ENCODE measurements at places on chromosomes 16 and 17.

- DNase-seq = no peak
These were observed 19.7 kb downstream of the G6PC1 start for GRCh38 chr17:42920106-42920900.

GRCh38 chr17:38676706-38677504, 2.1 kb upstream of the EPOP start:
- no peak for DNase-seq

DNA sequence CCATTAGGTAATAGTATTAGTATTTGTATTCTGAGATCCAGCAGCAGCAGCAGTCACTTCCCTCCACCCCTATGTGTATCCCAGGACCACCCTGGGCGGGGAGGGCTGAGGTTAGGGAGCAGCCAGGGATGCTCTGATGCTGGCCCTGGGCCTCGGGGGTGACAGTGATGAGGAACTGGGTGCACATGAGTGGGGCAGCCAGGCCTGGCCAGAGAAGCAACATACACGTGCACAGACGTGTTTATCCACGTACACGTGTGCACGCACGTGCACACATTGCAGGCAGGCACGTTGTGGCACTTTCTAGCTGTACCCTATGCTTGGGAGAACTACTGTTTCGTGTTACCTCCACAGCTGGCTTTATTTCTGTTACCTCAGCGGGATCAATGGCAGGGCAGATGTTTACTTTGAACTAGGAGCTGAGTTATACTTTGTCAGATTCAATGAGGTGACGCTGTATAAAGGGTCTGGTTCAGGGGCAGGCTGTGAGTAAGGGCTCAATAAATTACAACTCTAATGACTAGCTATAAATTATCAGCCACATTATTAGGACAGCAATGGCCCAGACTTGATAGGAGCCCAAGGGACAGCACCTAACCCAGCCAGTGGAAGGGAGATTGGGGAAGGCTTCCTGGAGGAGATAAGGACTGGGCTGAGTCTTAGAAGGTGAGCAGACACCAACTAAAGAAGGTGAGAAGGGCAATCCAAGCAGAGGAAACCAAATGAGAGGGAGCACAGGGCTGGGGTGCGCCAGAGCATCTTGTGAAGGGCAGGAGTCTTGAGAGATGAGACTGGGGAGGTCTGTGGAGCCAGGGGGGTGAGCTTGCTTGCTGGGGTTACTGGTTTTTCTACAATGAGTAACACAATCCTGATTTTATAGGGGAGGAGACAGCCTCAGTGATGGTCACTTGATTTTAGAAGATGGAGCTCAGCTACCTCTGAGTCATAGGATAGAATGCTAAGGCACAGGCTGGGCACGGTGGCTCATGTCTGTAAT, 22.4 kb upstream of the CA4 start:
- no peak for DNase-seq

GRCh38 chr17:12342161-12342560, 321.5 kb downstream of the MAP2K4 start:
- no peak for DNase-seq

DNA sequence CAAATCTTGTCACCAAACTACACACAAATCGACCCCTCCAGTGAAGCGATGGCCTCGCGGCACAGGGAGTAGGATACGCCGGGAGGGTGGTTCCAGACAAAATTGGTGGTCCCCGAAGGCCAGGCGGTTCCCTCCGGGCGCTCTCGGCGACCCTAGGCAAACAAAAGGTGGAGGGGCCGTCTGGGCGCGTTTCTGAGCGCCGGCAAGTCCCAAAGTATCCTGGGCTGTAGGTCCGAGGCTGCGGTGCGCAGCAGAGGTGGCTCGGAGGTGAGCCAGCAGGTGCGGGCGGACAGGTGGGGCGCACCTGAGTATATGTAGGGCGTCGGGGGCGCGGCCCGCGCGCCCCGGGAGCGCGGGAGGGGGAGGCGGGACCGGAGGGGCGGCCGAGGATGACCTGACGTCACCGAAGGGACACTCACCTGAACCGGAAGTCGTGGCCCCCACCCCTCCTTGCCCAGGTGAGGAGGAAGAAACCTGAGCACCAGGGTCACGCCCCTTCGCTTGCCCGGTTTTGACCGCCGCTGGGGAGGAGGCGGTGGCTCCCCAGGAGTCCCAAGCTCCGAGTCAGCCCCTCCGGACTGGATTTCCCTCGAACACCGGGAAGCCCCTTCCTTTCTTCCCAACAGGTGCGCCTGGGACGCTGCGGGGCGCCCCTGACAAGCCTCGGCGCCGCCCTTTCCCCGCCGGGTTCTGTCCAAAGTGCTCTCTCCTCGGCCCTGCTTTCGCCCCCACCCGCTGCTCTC, at the start of gene CLDN7:
CLDN7 (minus strand) TSS at position 287 of the 743 bp plus-strand sequence. CDS start 435 bp downstream, outside the sequence.
- DNase-seq = no peak

DNA sequence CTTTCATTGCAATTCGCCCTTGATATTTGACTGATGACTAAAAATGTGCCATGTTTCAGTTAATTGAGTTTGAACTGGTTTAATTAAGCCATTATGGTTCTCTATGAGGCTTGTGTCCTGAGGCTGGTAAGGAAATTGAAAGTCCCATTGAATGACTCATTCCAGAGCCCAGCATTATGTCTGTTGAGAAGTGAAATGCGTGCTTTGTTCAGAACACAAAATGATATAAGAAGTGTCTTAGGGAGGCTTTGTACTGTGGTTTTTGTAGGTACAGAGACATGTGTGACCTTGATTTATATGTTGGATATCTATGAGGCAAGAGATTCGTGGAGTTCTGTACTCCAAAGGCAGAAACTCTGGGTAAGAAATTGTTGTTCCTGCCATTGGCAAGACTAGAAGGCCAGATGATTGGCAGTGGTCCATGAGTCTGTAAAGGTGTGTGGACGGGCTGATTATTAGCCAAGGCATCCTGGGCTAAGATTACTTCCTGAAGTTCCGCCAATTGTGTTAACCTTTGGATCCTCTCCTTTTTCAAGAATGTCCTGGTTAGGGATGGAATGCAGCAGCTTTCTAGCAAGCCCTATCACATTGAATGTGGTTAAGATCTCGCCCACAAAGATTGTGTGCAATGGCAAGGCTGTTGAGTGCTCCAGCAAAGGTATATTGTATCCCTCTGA, 103.7 kb downstream of the NPIPB5 start:
- no peak for DNase-seq

DNA sequence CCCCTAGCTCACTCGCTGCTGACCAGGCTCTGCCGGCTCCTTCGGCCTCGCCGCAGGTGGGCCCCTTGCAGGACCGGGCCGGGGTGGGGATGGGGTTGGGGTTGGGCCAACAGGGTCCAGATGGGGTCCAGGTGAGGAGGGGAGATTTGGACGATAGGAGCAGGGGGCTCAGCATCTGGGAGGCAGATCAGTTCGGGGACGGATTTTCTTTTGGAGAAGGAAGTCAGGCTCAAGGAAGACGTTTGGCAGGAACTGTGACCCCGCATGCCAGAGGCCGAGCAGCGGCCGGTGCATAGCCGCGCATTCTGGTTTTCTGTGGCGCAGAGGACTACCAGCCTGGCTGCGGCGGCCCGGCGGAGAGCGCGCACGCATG, 845 bp upstream of the ALDOA start:
- DNase-seq = no peak

- DNase-seq = no peak
These were observed 1.8 kb upstream of the UBTF start for GRCh38 chr17:44221084-44221861.

DNA sequence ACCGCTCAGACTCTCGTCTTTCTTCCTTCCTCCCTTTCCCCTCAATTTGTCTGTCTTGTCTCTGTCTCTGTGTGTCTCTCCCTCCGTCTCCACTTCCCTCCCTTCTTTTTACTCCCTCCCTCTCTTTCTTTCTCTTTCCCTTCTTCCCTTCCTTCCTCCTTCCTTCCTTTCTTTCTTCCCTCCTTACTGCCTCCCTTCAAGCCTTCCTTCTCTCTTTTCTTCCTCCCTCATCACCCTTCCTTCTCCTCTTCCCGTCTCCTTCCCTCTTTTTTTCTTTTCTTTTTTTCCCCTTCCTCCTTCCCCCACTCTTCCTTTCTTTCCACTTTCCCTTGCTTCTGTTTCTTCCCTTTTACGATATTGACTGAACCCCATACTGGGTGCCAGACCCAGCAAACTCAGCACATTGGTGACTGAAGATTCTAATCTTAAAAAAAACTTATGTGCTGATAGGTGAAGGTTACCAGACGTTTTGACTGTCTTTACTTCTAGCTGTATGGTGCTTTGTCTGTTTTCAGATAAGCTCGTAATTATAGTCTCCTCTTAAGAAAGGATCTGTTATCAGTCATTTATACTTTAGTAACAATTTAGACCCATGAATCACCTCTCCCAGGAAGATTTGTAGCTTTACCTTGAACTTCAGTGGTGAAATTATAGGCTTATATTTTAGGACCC, 481 bp upstream of the BRD7 start:
- DNase-seq = no peak

GRCh38 chr17:16442141-16442540, 26.8 kb downstream of the TRPV2 start:
- DNase-seq = no peak

GRCh38 chr16:75169899-75170405, 21.6 kb downstream of the ZFP1 start:
- DNase-seq = no peak

GRCh38 chr16:76947749-76948148, 243.2 kb upstream of the MON1B start:
- DNase-seq = no peak

GRCh38 chr17:52751051-52751450, 592.5 kb upstream of the CA10 start:
- DNase-seq = no peak

- no peak for DNase-seq
These were observed 11.3 kb upstream of the CYTH1 start for GRCh38 chr17:78793415-78793814.

GRCh38 chr17:66661411-66662256, 173.3 kb upstream of the CACNG5 start:
- no peak for DNase-seq

DNA sequence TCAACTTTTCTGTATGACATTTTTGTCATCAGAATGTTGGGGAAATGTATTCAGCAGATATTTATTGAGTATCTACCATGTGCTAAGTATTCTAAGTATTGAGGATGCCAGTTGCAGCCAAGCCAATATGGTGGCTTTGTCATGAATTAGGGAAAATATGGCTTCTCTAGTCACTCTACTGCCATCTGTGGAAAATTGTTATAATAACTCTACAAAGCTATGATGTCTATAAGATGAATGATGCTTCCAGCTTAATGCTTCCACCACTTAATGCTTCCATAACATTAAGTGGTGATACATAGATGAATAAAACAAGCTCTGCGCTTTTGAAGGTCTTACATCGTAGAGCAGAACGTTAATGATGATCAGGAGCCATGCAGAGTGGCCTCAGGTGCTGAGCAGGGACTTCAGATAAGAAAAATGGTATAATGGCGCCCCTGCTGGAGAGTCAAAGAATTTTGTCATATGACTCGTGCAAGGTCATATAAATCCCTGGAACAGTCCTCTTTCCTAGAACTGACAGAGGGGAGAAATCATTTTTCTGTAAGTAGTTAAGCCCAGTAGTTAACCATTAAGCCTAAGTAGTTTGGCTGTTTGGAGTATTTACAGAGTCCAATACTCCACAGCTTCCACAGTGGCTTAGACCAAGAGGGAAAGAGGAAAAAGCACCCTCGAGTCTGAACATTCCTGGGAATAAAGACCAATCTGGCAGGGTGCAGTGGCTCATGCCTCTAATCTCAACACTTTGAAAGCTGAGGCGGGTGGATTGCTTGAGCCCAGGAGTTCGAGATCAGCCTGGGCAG, 2.7 kb upstream of the TMIGD1 start:
- DNase-seq = no peak

DNA sequence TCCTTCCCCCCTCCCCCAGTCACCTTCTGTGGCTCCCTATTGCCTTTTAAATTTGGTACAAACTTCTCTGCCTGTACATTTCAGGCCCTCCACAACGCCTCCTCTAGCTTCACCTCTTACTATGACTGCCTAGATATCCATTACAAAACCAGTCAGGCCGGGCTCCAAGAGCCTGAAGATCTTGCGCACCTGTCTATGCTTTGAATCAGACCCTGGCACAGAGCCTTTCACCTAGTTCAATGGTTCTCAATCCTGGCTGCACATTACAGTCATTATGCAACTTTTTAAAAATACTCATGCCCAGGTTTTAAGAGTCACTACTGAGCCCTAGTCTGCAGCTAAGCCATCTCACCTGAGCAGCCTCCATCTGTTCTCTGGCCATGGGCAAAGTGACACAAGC, 1.6 kb upstream of the GAS7 start:
- no peak for DNase-seq

GRCh38 chr16:85151603-85152413, 39.5 kb upstream of the CIBAR2 start:
- DNase-seq = no peak

DNA sequence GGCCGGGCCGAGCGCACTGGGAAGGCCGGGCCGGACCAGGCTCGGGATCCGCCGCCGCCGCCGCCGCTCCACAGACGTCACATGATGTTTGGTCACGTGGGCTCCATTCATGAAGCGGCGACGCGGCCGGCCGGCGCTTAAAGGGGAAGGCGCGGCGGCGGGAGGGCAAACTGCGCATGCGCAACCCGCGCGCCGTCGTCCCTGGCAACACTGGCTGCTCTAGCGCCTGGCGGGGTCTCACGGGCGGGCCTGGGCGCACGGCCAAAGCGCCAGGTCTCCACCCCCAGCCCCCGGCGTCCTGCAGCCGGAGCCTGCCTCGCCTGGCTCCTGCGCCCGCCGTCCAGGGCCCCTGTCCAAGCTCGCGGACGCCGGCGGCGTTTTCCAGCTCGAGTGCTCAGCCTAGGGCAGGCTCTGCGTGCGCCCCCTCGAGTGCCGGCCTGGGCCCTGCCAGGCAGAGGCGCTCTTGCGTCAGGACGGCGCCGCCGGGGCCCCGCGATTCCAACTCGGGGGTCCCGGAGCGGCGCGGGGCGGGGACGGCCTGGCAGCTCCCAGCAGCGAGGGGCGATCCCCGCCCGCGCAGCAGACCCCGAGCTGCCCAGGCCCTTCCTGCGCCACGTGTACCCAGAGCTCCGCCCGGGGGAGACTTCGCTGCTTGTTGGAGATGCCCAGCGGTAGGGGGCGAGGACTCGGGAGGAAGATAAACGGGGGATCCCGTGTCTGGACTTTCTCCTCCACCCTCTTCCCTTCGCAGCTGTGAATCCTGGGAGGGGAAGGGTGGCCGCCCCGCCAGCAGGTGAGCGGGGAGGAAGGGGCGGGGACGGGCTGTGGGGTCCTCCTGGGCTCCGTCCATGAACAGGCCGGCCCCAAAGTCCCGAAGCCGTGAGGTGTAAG, at the start of gene MAFG:
MAFG (minus strand) TSS at position 83 of the 891 bp plus-strand sequence. CDS start 4,550 bp downstream, outside the sequence.
- DNase-seq = peak; percentile 57

- DNase-seq = no peak
These were observed 727.4 kb upstream of the CA10 start for GRCh38 chr17:52885882-52886281.
